Activated CD4-positive, alpha-beta T cell treated with anti-CD3 and anti-CD28 coated beads for 4 hours (primary cell): ENCODE measurements at places on chromosomes 6 and 20.

DNA sequence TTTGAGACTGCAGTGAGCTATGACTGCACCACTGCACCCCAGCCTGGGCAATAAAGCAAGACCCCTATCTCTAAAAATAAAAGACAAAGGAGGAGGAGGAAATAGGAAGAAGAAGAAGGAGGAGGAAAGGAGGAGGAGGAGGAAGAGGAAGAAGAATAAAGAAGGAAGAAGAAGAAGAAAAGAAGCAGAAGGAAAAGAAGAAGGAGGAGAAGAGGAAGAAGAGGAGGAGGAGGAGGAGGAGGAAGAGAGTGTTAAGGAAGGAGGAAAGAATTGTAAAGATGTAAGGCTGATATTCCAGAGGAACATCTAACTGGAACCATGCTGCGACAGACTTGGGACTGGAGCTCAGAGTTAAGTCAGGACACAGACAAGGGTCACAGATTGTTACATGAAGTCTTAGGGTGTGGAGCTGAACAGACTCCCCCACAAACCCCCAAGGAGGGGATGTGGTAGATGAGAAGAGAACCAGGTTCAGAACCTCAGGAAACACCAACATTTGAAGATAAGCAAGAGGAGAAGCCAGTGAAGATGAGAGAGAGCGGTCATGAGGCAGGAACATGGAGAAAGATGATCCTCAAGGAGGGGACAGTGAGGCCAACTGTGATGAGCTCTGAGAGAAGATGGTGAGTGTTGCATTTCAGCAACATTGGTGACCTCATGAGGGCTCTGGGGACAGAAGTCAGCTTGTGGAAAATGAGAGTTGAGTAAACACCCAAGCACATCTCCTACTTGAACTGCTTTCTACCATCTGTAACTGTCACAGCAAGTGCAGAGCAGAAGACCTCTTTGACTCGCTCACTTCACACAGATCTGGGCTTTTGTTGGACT is 118.2 kb downstream of the CD164 start:
- DNase-seq: no peak

DNA sequence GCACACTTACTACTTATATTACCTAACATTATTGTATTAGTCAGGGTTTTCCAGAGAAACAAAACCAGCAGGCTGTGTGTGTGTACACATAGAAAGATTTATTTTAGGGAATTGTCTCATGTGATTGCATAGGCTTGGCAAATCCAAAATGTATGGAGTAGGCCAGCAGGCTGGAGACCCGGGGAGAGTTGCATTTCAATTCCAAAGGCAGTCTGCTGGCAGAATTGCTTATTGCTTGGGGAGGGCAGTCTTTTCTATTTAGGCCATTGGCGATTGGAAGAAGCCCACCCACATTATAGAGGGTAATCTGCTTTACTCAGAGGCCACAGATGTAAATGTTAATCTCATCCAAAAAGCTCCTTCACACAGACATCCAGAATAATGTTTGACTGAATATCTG is 157.0 kb downstream of the ADGRG6 start:
- DNase-seq: no peak

DNA sequence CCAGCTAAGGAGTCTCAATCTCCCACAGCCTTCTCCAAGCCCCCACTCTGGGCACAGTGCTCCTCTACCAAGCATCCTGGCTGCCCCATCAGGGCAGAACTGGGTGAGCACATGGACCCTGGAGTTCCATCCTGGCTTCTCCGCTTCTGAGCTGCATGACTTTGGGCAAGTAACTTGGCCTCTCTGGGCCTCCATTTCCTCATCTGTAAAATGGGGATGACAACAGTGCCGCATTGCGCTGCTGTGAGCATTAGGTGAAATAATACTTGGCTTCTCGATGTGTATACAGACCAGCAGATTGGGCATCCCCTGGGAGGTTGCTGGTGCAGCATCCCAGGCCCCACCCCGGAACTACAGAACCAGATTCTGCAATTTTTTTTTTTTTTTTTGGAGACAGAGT is 8.3 kb upstream of the RIPOR3 start:
- no peak for DNase-seq

- no peak for DNase-seq
Measured at GRCh38 chr6:30939473-30939872, 1.3 kb upstream of the MUCL3 start.

DNA sequence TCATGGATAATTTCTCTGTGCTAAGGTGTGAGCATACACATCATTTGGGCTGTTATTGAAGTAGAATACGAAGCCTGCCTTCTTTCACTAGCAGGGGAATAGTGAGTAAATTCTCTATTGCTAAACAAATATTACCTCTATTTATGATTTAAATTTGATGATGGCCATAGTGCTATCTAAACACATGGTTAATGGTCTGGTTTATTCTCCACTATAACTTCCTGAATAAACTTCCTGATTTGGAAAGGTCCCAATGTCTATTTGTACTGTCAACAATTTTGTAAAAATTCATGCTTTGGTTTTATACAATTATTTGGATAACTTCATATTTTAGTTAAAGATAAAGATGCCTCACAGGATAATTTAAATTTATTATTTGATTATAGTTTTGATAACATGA is 400.8 kb downstream of the ARHGAP18 start:
- no peak for DNase-seq

GRCh38 chr6:107634324-107635056 is 144.6 kb downstream of the SOBP start:
- DNase-seq: no peak

DNA sequence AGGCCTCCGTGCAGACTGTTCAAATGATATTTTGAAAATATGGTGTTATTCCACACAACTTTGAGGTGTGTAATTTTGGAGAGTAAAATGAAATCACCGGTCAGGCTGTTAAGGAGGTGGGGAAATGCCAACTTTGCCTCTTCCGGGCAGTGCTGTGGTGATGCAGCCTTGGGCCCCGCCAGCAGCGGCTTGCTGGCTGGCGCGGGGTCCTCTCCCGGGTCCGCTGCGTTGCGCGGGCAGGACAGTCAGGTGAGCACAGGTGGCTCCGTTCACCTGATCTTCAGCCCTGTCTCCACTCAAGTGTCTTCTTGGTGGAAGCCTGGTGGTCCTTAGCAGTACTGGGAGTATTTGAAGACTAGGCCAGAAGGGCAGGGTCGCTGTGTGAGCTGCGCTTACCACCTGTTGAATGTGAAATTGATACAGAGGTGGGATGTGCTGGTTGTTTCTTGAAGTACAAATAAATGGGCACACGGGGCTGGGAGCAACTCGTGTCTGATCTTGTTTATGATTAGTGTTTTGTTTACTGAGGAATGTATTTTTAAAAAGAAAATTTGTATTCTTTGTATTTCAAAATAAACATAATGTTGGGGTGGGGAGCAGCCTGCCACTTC is 184.2 kb downstream of the ARID1B start:
- no peak for DNase-seq

- DNase-seq: no peak
Measured at GRCh38 chr6:63799813-63800212, 164.2 kb downstream of the PHF3 start.

GRCh38 chr6:75612434-75612833 is 10.8 kb downstream of the SENP6 start:
- no peak for DNase-seq

DNA sequence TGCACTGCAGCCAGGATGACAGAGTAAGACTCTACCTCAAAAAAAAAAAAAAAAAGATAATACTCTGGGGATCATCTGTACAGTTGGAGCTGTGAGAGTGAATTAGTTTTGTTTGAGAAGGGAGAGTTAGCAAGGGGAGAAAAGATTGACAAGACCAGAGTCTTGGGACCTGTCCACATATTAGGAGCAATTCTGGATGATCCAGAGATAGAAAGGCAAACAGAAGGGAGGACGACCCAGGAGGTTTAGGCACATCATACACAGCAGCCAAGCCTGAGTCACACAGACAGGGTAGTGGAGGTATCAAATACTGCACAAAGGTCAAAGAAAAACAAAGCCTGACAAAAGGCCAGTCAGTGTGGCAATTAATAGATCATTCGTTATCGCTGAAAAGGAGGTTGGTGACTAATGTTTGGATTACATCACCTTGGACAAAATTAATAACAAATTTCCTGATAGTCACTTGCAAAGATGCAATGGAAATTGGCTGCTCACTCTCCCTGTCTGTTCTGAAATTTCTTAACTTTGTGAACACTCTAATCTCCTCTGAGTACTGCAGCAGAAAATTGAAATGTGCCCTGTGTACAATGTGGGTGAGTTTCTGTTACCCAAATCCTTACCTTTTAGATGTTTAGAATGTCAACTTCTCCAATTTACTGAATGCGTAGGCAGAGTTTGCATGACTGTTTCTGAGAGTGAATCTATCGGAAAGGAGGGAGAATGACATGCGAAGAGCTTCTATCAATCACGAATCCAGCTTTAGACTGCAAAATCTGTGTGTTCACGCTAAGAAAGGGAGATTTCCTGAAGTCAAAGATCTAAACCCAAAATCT is 105.4 kb downstream of the TSHZ2 start:
- peak; percentile 50 for DNase-seq

DNA sequence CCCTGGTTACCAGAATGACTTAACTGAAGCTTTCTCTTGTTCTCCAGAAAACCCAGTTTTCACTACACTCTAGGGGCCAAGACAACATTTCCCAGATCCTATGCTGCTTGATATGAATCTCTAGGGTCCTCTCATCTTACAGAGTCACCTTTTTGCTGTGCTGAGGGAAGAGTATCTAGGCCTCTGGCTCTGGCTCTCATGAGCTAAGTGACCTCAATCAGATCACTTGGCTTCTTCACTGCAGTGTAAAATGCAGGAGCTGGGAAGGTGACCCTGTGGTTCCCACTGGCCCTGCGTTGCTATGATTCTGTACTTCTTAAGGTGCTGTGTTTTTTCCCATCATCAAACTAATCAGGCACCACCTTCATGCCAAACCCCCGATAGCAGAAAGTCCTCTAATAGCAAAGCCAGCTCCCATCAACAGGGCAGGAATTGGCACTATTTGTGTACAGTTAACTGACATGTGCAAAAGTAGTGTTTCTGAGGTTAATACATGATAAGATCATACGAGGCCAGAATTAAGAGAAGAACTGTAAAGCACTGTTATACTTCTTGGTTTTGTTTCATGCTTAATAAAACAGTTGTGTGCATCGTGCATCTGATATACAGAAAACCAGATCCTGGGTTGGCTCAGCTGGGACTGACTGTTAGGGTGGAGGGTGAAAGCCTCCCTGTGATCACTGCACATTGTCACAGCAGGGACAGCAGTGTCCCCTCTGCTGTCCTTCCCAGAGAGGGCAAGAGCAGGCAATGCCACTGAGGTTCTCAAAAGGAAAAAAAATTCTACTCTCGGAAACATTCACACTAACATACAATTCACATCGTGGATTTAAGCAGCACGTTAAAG is 46.7 kb downstream of the CNKSR3 start:
- DNase-seq: no peak
